ENCODE measurements at places on chromosomes 7 and 10.
A peak's percentile ranks its signal among the peaks of the same experiment; 100 is the strongest.

DNA sequence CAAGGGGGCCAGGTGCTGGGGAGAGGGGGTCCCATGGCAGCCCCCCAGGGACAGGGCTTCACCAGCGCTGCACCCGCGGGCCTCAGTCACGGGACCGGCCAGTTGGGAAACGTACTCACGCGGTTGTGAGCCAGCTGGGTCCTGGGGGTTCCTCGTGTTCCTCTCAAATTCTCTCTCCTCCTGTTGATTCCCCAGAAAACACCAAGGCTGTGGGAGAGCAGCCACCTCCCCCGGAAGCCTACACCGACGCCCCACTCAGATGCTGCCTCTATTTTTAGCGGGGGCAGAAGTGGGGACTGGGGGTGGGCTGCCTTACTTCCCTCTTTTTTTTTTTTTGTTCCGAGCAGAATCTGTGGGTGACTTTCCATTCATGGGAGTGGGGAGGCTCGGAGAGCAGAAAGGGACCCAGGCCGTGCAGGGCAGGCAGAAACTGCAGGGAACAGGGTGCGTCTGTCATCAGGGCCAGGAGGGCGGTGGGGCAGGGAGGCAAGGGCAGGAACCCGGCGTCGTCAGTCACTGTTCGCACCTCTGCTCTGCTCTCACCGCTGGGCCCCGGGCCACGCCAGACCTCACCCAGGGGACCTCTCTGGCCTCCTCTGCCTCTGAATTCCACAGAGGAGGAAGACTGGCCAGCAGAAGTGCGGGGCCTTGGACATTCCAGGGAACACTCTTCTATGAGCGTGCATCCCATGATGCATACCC, 63.1 kb downstream of the CARD11 start:
- no peak for DNase-seq

DNA sequence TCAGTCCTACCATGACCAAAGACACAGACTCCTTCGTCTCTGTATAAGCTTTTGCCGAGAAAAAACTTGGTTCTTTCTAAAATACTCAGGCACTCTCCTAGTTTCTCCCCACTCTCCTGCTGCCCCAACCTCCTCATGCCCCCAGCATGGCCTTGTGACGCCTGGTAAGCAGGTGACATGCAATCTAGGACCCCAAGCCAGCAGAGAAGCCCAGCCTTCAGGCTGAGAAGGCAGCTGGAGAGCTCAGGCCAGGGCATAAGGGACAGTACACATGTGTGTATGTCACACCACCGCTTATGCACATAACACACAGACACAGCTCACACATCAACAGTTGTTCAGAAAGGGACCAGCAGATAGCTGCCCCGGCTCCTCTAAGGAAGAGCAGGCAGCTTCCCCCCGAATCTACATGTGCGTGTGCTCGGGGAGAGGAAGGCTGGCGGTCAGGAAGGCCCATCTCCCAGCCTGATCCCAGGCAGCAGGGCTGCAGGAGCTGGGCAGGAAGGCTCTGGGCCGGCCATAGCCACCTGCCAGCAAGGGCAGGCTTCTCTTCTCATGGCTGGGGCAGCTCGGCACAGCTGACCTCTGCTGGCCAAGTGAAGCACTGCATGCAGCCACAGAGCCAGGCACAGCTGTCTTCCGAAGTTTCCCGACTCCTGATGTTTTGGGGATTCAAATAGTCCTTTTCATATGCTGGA, 8.5 kb downstream of the DDX56 start:
- peak; percentile 47 for DNase-seq

GRCh38 chr7:92850516-92850915, 14.1 kb upstream of the CDK6 start:
- no peak for DNase-seq

GRCh38 chr10:52420656-52421055, 106.6 kb downstream of the DKK1 start:
- DNase-seq: no peak

GRCh38 chr7:111639934-111640333, 77.6 kb upstream of the IMMP2L start:
- DNase-seq: no peak

GRCh38 chr7:139284252-139284896, 53.3 kb downstream of the UBN2 start:
- DNase-seq: no peak

DNA sequence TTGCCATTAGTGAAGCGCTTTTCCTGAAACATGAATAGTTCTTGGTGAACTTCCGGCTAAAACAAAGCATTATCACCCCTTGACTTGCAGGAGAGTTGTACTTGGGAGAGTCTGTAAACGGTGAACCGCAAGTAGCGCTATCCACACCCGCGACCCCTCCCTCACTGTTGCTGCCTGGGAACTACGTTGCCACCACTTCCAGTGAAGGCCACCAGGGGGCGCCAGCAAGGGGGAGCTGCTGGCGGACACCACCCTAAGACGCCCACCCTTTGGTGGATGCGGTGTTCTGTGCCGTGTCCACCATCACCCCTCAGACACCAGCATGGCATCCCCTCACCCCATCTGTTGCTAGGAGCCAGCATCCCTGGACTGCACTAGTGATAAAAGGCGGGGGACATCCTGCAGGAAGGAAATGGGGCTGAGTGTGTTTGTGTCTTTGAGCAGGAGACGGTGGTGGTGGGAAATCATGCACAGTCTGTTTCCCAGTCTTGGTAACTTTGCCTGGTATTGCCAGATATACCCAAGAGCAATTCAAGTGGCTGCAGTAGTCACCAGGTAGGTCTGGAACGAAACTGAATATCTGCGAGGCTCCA, 298.2 kb downstream of the FRMD4A start:
- peak; percentile 12 for DNase-seq

DNA sequence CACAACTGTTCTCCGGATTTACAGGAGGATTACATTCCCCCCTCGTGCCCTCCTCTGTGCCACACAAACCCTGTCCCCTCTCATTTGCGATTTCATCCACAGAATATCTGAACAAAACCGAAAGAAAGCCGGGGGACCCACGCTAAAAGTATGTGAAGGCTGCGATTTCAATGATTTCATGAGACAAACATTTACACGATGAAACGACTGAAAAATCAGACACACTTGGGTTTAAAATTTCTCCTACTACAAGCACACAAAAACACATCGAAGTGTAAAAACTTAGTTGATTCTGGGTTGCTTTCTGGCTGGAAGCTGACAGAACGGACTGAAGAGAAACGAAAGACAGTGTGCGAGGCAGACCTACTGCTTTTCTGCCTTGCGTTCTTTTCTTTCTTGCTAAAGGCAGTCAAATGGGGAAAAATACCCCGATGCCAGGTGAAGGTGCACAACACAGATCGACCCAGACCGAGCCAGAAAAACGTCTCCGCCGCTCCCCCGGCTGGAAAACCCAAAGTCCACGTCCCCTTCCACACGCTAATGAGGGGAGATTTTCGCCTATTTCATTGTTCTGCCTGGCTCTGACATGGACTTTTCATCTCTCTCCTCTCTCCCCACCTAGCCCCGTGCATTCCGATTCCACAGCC, 1.2 kb downstream of the HIPK2 start:
- DNase-seq: peak; percentile 48

DNA sequence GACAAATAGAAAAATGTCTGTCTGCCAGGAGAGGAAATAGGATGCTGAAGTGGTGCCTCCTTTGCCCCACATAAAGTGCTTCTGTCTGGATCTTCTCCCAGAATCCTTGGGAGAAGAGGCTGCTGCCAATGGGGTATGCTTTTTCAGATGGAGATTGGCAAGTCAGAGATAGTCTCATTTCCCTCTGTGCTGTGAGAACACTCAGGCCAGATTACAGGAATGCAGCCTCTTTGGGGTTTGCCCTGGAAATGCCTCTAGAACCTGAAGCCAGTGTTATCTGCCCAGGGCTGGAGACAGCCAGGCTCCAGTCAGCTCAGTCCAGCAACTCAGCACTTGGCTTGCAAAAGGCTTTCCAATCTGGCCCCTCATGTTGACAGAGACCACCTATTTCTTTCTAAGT, 119.1 kb upstream of the PHYHIPL start:
- no peak for DNase-seq

DNA sequence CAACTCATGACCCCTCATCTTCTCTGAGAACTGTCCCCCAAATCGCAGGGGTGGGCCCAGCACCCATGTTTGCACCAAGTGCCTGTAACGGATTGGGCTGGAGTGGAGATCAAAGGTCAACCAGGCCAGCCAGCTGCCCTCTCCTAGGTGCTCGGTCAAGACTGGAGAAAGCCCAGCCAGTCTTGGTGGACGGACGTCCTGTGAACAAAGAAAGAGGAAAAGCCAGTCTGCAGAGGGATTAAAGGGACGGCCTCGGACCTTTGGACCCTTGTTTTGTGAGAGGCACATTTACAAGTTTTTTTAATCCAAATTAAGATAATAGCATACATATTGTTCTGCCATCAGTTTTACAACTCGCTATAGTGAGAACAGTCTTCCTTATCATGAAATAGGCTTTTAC, 31.7 kb upstream of the GALNTL5 start:
- no peak for DNase-seq

DNA sequence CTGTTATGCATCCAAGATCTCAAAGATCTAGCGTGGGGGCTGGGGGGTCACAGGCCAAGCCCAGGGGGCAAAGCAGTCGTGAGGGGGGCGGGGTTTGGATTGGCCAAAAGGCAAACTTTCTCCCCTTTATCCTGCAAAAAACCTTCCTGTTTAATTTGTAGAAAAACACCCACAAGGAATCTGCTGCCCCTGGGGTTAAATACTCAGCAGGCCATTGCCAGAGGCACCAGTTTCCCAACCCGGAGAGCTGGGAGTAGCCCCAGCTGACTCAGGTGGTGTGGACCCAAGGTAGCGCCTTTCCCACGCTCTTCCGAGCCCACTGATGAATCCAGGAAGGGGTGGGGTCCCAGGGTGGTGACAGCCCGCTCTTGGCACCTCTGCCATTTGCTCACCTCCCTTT, 21.4 kb downstream of the KCP start:
- DNase-seq: no peak

- DNase-seq: no peak
These were observed 80.8 kb upstream of the UNC5B start for GRCh38 chr10:71131508-71132088.

DNA sequence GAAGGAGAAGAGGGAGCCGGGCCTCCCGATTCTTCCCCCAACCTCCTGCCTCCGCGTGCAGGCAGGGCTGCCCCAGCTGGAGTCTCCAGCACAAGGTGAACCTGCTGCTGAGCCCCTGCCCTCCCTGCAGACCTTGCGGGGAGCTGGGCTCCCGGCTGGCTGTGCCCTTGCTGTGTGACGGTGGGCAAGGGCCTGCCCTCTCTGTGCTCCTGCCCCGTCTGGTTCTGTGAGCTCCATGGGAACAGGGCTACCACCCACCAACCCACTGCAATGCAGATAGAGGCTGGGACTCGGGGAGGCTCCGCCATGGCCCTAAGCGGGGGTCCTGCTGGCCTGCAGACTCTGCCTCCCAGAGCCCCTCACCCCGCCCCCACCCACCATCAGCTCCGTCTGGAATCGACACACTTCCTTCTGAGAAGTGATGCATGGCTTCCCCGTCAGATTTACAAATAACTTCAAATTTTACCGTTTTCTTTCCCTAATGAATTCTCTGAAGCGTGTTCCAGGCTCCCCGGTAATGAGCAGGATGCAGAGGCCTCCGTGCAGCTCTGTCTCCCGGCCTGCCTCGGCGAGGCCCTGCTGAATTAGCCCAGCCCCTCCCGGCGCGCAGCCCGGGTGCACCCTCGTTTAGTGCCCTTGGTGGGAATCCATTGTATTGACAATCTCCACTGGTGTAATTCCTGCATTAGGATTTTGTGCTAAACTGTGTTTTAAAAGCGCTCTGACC, 111.0 kb downstream of the MICALL2 start:
- no peak for DNase-seq

- DNase-seq: no peak
These were observed 23.1 kb downstream of the ZCCHC24 start for GRCh38 chr10:79422178-79422892.

DNA sequence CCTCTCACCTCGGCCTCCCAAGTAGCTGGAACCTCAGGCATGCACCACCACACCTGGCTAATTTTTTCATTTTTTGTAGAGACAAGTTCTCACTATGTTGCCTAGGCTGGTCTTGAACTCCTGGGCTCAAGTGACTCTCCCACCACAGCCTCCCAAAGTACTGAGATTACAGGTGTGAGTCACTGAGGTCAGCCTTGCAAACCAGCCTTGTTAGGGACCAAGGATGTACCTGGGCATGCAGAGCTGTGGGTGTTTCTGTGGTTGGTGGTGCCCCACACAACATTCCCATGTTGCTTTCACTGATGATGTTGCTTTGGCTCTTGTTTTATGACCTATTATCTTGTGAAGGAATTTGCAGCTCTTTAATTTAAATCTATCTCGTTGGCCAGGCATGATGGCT, 54.8 kb downstream of the OTUD1 start:
- no peak for DNase-seq

GRCh38 chr7:148982654-148983199, 45.6 kb downstream of the PDIA4 start:
- no peak for DNase-seq

- peak; percentile 5 for DNase-seq
These were observed 1.7 kb downstream of the DPY19L1 start for GRCh38 chr7:35035511-35035961.

DNA sequence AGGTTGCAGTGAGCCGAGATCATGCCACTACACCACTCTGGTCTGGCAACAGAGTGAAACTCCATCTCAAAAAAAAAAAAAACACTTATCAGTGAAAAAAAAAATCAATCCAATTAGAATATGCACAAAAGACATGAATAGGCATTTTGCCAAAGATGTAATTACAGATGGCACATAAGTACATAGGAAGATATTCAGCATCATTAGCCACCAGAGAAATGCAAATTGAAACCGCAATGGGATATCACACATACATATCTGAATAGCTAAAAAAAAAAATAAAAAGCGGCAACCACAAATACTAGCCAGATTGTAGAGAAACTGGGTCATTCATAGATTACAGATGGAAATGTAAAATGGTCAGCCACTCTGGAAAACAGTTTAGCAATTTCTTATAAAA, 1310.8 kb downstream of the XPNPEP1 start:
- DNase-seq: no peak

DNA sequence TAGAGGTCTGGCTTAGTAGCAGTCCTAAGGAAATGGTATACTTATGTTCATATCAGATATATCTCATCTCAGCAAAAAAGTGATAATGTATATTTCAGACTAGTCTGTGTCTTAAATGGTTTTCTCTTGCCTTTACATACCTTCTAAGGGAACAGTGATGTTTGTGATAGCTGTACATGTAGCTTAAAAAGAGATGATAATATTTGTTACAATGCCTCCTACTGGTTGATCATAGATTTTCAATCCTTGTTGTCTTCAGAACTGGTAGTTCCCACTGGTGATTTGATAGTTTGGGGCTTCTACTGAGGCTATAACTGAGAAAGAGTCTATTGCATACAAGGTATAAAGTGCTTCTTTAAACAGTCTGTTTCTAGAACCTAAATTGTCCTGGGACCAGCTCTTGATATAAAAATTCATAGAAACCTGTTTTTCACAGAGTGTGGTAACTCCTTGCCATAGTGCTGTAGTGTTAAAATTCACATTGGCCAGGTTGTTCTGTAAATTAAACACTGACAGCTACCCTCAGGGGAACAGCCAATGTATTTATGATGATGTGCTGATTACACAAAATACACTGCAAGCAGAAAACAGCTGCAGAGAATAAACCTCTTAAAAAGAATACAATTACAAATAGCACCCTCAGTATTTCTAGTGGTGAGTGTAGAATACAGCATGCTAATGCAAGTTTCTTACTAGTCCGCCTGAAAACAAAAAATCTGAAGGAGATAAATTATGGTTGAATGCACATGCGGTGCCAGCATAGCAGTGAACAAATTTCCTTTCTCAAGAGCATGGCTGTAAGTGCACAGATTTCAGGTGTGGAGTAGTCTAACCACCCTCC, 90.3 kb downstream of the BTRC start:
- DNase-seq: peak; percentile 12
